NCI-H446 treated with DMSO at 0.1 percent for 48 hours (cell line): ENCODE measurements at places on chromosomes 6 and 20.

GRCh38 chr20:45354423-45355208 lies 6.4 kb upstream of the SDC4 start:
- DNase-seq, result no peak

DNA sequence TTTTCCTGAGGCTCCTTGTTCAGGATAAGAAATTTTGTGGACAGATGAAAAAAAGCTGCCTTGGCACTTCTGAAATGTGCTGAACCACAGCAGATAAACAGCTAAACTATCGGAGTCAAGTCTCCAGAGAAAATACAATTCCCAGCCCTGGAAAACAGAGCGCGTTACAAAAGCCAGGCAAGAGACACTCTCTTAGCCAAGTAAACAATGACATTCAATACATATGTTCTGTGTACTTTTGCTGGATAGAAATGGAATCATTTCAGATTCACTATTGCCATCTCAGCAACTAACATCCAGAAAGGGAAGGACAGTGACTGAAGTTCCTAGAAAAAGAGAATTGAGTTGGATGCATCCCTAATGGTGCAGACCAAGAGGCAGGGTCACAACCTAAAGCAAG lies 196.8 kb upstream of the NRSN1 start:
- DNase-seq, result no peak

- DNase-seq, result no peak
Measured at GRCh38 chr6:137880746-137881521, 13.9 kb downstream of the TNFAIP3 start.

DNA sequence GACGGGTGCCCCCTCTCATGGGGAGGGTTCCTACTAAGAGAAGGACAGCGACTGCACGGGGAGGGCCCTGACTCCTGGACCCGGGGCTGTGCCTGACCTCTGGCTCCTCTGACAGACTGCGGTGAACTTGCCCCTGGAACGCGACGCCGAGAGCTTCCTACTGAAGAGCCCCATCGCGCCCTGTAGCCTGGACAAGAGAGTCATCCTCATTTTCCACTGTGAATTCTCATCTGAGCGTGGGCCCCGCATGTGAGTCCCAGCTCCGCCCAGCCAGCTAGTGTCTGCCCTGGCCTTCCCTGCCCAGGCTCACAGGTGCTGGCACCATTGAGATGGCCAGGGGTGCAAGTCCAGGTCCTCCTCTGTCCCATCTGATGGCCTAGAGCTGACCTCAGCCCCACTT lies 7.2 kb downstream of the CDC25B start:
- DNase-seq, result no peak

- no peak for DNase-seq
Measured at GRCh38 chr6:84344005-84344404, 116.6 kb upstream of the CEP162 start.

DNA sequence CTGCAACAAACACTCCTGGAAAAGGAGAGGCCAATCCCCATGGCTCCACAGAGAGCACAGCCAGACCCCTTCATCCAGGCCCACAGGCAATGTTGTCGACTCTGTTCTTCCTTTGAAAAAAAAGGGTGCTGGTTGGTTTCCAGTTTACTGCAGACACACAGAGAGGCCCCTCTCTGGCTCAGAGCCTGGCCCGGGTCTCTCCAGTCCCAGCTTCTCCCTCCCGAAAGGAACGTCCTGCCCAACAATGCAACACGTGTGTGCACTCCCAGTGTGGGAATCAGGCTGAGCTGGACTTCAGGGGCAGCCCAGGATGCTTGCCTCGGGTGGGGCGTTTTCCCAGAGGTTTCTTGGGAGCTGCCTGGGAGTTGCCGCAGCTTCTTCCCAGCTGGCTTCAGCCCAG lies 4.5 kb upstream of the NKAIN4 start:
- no peak for DNase-seq

DNA sequence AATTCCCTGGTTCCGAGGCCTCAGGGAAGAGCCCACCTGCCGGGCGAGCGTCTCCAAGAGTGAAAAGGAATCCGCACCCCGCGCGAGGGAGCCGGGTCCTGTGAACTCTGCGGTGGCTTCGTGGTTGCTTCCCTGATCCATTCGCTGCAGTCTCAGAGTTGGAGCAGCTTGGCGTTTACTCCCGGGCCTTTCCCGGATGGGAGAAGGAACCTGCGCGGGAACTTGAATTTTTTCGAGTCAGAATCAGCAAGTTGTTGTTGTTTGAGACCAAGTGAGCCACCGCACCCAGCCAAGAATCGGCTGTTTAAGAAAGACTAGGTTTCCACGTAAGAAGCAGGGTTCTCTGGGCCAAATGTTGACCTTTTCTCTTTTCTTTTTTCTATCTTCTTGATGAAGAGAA lies 12.9 kb downstream of the PRSS16 start:
- no peak for DNase-seq

DNA sequence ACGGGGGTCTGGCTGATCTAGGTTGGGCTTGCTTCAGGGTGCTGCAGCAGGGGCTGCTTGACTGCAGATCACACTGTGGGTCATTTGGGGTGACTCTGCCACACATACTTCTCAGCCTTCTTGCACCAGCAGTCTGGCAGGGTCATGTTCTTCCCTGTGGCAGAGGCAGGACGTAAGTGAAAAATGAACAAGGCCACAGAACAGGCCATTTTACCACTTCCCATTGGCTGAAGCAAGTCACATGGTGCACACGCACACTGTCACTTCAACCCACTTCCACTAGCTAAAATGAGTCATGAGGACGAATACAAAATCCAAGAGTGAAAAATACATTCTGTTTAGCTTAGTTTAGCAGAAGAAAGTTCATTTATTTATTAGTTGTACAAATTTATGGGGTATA lies 168.6 kb upstream of the GGTLC1 start:
- DNase-seq, result no peak

GRCh38 chr20:57415771-57416170 lies 24.6 kb downstream of the RBM38 start:
- DNase-seq, result no peak

- DNase-seq, result no peak
Measured at GRCh38 chr6:14703586-14703985, 542.3 kb upstream of the JARID2 start.

DNA sequence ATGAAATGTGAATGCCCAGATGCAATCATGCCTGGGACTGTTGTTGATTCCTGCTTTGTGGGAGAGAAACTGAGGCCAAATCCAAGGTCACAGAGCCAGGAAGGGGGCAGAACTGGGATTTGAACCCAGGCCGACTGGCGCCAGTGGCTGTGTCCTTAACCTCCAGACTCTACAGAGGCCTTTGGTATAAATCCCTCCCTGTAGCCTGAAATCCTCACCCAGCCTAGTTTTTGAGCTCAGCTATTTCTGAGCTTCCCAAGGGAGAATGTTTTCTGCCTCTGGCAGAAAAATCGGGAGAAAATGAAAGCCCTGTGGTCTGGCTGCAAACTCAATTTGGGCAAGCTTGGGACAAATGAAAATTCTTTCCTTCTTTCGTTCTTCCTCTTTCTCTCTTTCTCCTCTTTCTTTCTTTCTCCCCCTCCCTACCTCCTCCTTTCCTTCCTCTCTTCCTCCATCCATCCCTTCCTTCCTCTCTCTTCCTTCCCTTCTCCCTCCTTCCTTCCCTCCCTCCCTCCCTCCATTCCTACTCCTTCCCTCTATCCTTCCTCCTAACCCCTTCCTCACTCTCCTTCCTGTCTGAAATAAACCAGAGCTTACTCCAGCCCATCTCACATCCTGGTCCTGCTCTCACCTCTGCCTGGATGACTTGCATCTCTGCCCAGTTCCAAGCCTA lies 34.9 kb downstream of the SNAI1 start:
- DNase-seq, result no peak

DNA sequence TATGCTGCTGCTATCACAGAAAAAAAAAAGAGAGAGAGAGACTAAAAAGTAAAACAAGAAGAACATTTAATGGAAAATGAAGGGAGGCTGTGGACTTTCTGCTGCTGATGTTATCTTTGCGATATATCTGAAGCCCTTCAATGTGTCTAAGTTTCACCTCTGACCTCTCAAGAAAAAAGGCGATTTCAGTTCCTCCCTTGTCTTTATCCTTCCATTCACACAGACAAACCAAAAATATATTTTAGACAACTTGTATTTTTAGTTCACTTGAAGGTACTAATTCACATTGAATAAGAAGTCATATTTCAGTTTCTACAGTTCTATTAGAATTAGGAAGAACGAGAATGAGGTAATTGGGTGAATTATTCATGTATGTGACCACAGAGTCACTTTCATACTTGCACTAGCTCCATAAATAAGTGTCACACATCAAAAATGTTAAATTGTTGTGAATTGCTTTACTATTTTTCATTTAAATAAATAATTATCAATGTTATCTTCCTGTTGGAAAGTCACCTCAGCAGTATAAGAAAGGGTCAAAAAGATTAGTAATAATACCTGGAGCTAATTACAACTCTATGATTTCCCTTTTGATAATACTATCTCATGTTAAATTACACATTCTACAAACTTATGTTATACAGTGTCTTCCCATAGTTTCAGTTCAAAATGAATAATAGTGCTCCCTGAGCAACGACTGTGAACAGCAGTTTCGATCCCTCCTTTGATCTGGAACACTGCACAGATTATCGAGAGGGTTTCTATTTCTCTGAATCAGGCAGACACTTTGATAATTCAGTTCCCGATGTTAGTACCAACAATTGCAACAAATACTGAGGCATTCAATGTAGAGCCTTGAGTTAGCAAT lies 85.2 kb upstream of the PLCB4 start:
- no peak for DNase-seq

DNA sequence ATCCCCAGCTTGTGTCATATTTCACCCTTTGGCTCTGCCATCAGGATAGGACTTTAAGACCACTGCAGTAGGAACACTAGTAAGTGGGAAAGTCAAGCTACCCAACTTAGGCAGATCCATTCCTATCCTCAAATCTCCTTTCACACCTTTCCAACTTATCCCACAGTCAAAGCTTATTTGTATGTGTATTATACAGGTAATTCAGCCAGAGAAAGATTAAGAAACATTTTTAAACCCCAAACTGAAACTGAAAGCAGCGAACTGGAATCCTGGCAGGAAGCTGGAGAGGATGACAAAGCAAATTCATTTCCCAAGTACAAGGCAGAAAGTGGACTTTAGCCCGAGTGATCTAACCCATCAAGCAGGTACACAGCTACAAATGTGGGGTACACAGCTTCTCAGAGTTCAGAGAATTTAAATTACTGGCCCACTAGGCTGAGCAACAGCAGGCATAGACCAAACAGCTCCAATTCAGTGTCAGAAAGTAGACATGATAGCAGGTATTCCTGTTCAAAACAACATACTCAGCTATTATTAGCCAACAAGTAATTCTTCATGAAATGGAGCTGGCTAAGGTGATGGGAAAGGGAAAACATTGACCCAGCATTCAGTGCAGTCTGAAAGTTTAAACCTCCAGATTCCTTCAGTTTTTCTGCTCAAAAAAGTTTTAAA lies 39.1 kb downstream of the ILRUN start:
- peak; percentile 89 for DNase-seq

DNA sequence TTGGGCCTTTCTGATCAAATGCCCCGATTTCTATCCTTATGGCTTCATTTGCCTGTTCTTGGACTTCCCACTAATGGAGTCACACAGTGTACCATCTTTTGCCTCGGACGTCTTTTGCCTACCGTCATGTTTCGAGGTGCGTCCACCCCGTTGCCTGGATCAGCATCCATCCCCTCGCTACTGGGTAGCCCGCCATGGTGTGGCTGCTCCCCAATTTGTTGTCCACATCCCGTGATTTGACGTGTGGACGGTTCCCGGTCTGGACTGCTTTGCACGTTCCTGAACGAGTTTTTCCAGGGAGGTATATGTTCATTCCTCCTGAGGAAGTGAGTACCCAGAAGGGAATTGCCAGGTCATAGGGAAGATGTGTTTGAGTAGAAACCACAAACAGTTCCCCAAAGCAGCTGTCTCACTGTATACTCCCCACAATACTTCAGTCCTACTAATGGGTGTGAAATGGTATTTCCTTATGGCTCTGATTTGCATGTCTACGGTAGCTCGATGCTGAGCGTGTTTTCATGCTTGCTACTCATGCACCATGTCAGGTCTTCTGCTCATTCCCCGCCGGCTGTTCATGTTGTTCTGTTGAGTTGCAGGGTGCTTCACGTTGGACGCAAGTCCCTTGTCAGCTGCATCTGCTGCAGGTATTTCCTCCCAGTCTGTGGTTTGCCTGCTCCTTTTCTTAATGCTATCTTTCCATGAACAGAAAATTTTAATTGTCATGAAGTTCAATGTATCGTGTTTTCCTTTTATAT lies 86.8 kb upstream of the AFDN start:
- DNase-seq, result no peak

- DNase-seq, result no peak
Measured at GRCh38 chr20:9510911-9511310, 3.5 kb upstream of the LAMP5 start.

DNA sequence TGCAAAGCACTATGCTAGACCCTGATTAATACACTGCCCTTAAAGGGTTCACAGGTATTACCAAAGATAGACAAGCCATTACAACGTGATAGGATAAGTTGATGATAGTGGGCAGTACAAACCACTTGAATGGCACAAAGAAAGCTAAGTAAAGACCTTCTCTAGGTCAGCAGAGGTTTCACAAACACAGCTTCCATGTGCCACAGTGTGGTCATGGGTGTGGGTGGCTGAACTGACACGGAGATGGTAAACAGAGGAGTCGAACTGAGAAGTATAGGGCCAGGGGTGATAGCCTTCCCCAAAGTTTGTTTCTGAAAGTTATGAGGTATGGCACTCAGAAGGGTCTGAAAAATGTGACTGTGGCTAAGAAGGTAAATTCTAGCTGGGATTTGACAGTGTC lies 4.3 kb downstream of the ZBTB9 start:
- DNase-seq, result no peak

GRCh38 chr20:50992733-50993457 lies 30.0 kb downstream of the KCNG1 start:
- peak; percentile 73 for DNase-seq

DNA sequence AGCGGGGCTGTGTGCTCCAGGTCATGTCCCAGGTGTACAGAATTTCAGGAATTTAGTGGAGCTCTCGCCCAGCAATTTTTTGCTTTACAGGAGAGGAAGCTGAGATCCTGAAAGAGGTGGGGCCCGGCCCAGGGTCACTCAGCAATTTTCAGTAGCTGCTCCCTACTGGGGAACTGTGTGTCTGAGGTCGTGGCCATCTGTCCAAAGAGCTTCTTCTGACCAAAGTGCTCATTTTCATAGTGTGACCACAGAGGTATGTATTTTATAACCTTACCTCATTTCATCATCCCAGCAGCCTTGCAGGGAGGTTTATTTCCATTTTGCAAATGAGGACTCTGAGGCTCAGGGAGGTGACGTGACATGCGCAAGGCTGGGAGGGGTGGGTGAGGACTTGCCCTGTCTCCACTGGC lies 46.3 kb downstream of the FAM209B start:
- DNase-seq, result no peak

- DNase-seq, result no peak
Measured at GRCh38 chr20:15708984-15709598, 864.2 kb downstream of the KIF16B start.

GRCh38 chr6:388202-388903 lies 3.2 kb upstream of the IRF4 start:
- no peak for DNase-seq

- no peak for DNase-seq
Measured at GRCh38 chr6:77492530-77492929, 29.2 kb upstream of the HTR1B start.

- DNase-seq, result no peak
Measured at GRCh38 chr6:110735666-110736065, 79.6 kb downstream of the CDK19 start.
